ENCODE measurements at places on chromosomes 13 and 19.

DNA sequence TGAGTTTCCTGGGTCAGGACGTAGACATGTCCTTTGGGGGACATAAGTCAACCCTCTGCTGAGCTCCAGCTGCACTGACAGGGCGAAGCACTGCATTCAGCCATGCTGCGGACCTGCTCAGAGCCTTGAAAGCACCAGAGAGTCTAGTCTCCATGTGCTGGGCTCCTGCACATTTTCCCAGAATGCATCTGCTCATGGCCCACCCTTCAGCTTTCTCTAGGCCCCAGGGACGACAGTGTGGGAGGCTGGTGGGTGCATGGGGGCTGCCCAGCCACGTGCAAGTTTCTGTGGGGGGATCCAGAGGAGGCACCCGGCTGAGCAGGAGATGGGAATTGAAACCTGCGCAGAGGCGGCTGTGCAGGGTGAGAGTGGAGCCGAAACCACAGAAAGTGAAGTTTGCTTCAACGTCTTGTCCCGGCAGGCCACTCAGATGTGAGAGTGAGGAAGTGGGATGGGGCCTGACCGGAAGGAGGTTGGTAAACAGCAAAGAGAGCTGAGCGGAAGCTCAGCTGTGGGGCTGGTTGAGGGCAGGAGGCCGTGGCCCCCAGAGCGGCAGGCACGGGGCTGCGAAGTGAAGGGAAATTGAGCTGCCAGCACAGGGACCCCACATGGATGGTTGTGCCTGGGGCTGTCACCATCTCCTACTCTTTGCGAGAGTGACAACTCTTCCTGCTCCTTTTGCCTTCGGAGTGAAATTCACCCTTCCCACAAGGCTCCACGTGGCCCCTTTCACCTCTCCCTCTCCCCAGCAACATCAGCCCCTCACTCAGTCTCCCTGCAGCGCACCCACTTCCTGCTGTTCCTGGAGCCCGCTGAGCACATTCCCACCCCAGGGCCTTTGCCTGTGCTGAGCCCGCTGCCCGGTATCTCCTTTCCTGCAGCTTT lies 11.8 kb downstream of the PGLS start:
- no peak for DNase-seq

DNA sequence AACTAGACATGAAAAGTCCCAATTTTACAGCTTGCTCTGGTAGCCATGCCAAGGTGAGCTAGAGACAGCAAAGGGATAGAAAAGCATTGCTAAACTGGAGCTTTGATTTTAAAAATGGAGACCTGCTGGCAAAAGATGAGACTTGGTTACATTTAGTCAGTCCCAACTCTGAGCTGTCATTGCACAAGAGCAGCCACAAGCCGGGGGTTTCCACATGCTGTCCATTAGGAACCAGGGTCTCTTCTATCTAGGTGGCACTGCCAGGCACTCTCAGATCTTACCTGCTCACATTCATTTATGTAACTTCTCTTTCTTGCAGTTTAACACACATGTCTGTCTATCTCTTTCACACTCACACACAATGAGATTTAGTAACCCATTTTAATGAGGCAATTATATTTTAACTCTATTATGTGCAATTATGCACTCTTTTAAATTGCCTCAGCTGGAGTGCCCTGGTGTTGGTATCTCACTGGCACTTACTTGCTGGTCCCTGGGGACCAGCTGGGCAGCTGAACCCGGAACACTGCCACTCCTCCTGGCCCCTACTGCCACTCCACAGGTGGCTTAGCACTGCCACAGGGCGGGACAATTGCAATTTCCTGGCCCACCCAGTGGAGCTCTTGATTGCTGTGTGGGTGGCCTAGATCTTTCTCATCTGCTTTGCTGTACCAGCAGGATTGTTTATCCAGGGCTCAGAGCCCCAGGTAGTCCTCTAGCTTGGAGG lies 112.5 kb downstream of the COG6 start:
- no peak for DNase-seq

GRCh38 chr13:48602296-48603016 lies 51.3 kb upstream of the CYSLTR2 start:
- no peak for DNase-seq

GRCh38 chr19:31598730-31599238 lies 249.5 kb upstream of the TSHZ3 start:
- no peak for DNase-seq

- no peak for DNase-seq
Observed at GRCh38 chr13:61918841-61919240, 503.2 kb upstream of the PCDH20 start.

- DNase-seq = no peak
Observed at GRCh38 chr13:108313382-108313781, 43.9 kb downstream of the TNFSF13B start.
